Stimulated activated naive CD8-positive, alpha-beta T cell treated with anti-CD3 and anti-CD28 coated beads, Interleukin-15, Interleukin-2, amounts not matched to agents 100 U/mL and 50 U/mL, for 24 hours (primary cell): ENCODE measurements at places on chromosomes 11 and 22.

DNA sequence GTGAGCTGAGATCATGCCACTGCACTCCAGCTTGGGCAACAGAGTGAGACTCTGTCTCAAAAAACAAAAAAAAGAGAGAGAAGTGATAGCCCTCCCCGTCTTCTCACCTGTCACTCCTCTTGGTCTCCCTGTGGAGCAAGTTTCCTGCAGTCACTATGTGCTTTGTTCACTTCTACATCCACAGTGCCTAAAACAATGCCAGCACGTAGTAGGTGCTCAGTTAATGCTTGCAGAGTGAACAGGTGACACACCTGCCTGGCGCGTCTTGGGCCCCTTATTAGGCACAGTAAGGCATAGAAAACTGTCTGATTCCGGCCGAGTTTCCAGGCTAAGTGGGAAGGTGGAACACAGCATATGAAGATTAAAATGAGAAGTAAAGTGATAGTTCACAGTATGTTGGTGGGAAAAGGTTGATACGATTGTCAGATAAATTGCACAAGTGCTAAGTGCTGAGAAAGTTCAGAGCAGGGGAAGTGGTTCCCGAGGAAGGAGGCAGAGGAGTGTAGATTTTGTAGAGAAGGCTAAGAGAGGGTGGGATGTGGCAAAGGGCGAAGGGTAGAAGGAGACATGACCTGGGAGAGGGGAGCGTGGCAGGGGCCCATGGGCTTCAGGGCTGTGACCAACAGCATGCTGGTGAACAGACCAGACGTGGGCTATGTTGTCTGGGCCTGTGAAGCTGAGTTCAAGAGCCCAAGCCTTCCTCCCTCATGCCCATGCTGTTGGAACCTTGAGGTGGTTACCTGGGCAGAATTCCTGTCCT is 41.9 kb downstream of the BCR start:
- DNase-seq, result no peak

DNA sequence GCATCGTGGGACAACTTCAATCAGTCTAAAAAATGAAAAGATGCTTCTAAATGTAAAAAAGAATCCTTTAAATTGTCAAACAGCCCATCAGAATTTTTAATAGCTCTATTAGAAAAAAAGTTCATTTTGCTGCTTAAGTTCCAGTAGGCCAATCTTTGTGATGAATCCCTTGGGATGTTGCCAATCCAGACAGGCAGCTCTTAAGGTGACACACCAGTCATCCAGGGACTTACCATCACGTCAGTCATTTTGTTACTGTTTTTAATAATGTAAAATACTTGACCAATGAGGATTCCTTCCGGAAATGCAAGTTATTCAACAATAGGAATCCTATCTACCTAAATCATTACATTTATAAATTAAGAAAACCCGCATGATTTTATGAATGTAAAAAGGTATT is 47.8 kb upstream of the TMEM45B start:
- no peak for DNase-seq

DNA sequence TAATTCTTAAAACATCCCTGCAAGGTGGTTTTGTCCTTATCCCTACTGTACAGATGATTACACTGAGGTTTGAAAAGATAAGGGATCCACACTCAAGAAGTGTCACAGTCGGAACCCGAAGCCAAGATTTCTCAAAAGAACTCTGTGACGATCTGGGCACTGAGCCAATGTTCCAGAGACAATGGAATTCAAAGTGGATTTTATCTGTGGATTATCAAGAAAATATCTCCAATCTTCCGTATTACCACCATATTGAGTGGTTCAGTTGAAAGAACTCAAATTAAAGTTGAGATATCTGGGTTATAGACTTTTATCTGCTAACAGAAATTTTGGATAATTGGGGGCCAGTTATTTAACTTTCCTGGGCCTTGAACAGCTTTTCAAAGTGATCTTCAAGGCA is 100.0 kb upstream of the GRAMD1B start:
- no peak for DNase-seq

DNA sequence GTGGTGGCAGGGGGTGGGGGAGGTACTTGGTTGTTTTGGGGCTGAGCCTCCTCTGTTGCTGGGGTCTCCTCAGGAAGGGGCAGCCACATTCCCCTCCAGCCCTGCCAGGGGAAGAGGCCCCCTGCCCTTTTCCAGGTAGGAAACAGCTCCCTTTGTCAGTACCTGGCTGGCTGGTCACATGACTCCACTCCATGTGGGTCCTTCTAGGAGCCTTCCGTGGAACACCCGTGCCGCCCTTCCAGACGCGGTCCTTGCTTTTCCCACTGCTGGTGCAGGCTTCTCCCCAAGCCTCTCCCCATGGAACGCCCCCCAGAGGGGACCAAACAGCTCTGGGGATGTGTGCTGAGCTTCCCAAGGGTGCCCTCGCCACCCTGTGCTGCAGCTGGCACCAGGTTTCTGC is 19.9 kb downstream of the IFT27 start:
- DNase-seq, result no peak

DNA sequence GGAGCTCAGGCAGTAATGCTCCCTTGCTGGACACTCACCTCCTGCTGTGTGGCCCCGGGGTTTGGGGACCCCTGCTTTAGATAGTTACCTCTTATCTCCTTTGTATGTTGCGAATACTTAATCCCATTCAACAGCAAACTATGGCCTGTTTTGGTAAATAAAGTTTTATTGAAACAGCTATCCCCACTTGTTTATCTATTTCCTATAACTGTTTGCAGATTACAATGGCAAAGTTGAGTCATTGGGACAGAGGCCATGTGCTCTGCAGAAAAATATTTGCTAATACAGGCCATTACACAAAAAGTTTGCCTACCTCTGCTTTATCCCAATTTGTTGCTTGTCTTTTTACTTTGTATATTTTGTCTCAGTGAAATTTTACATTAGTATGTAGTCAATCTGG is 68.4 kb downstream of the CACNA1I start:
- DNase-seq, result no peak

- DNase-seq, result no peak
Observed at GRCh38 chr22:20578192-20578591, 70.8 kb downstream of the MED15 start.

DNA sequence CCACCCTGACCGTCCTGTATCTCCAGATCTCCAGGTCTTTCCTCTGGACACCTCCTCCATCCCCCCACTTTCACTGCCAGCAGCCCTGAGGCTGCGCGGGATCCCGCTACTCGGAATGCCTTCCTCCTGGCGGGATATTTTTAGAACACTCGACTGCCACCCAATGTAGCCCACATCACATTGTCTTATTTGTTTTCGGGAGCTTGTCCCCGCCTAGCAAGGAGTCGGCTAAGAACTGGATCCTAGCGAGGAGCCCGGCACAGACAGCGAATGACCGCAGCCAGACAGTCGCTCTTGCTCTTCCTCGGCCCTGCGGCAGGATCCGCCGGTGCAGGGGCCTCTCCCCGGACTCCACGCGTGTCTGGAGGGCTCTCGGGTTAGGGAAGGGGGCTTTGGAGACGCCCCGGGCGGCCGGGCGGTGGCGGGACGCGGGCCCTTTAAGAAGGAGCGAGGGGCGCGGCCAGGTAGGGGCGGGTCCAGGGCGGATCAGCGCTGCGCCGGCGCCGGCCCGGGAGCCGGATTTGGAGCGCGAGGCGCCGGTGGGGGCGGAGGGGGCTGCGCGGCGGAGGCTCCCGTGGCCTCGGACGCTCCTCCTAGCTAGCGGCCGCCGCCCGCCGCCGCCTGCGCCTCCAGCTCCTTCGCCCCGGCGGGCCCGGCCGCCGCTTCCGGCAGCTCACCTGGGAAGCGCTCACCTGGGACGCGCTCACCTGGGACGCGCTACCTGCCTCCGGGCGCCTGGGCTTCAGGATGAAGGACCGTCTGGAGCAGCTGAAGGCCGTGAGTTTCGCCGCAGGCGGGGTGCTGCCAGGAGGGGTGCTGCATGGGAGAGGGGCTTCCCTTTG is at the start of gene STX3:
Gene STX3 (plus strand): TSS at position 518 of the 842 bp plus-strand sequence. CDS start 230 bp downstream, at position 748.
- DNase-seq, result peak; percentile 72

- DNase-seq, result no peak
Observed at GRCh38 chr11:102633385-102634026, 8.4 kb upstream of the MMP20 start.

DNA sequence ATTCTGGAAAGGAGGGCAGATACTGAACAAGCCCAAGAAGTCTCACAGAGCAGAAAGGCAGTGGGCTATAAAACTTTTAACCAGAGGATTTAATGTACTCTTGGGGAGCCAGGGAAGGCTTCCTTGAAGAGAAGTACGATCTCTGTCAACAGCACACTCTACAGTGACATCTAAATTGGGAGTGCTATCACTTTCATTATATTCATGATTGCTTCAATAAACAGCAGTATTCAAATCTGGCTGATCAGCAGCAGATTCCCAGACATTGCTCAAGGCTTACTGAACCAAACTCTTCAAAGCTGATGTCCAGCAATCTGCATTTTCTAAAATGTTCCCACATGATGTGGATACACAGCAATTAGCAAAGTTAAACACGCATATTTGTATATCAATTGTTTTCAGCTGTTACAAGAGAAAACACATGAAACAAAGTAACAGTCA is 44.2 kb downstream of the SYTL2 start:
- DNase-seq, result no peak

DNA sequence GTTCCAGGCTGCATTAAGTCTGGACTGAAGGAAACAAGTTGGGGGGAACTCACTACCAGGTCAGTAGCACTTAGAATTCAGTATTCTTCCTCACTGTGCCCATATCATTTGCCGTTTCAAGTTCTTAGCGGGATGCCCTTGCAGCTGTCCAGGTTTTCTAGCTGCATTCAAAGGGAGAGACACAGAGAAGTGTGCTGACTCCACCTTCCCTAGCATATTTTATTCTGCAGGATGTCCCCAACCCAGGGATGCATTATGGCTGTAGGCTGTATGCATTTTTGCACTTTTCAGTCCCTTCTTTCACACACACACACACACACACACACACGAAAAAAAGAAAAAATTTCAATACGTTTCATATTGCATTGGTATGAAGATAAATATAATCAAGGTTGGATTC is 35.8 kb upstream of the MAPK1 start:
- DNase-seq, result no peak

GRCh38 chr22:32063701-32064100 is 20.6 kb downstream of the SLC5A1 start:
- DNase-seq, result no peak

DNA sequence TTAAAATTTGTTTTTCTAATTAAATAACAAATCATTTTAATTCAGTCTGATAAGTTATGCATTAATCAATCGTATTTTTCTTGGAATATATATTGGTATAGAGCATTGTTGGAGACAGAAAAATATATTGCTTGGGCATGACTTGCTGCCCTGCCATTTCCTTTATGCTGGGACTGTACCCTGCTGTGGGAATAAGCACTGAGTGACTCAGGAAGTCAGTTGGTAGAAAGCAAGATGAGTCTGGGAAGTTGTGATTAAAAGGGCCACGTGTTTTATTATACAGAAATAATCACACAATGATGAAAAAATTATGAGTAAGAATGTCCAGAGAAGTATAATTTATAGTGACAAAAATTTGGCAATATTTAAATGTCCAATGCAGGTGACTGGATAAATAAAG is 139.5 kb downstream of the KIF18A start:
- no peak for DNase-seq

DNA sequence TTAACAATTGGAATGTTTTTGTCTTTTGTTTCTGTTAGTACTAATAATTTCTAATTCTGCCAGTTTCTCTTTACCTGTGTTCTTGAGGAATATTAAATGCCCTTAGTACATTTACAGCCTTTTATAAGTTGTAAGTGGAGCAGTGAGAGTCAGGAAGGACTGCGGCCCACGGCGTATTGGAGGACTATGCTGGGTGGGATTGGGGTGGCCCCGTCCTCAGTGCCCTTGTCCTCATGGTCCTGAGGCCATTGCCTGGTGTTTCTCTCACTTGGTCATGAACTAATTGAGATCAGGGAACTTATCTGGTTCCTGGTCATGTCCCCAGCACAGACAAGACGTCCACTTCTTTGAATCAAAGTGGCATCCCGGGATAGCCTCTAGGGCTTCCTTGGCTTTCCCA is 3.3 kb downstream of the TUB start:
- no peak for DNase-seq

GRCh38 chr11:26420331-26420730 is 88.4 kb downstream of the ANO3 start:
- no peak for DNase-seq

DNA sequence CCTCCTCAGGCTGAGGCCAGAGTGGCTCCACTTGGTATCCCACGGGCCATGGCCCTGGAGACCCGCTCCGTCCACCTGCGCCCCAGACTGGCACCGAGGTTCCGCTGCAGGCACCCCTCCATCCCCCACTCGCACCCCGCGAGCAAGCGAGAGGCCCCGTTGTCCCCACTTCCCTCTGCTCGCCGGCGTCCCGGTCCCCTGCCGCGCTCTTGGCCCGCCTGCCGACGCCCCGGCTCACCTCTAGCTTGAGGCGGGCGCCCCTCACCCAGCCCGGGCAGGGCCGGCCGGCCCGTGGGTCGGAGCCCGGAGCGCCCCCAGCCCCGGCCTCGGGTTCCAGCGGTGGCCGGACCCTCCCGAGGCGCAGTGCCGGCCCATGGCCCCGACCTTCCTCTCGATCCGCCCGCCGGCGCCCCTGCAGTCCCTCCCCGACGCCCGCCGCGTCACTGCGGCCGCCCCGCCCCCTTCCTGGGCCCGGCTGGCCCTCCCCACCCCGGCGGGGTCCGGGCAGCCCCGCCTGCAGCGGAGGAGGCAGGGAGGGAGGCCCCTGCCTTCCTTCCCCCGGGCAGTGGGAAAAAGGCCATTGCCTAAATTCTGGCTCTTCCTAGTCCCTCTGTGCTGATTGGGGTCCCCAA is at the start of gene PITPNM1:
Gene PITPNM1 (minus strand): TSS at position 414 of the 632 bp plus-strand sequence. CDS start 1,183 bp downstream, outside the sequence.
- peak; percentile 90 for DNase-seq

GRCh38 chr22:24325105-24325757 is 54.6 kb downstream of the SPECC1L start:
- DNase-seq, result peak; percentile 9

- peak; percentile 61 for DNase-seq
Observed at GRCh38 chr22:43993072-43993760, 30.9 kb upstream of the PARVB start.

- no peak for DNase-seq
Observed at GRCh38 chr11:34256626-34257025, 101.2 kb downstream of the ABTB2 start.

- no peak for DNase-seq
Observed at GRCh38 chr11:12469451-12469850, 92.1 kb downstream of the PARVA start.

DNA sequence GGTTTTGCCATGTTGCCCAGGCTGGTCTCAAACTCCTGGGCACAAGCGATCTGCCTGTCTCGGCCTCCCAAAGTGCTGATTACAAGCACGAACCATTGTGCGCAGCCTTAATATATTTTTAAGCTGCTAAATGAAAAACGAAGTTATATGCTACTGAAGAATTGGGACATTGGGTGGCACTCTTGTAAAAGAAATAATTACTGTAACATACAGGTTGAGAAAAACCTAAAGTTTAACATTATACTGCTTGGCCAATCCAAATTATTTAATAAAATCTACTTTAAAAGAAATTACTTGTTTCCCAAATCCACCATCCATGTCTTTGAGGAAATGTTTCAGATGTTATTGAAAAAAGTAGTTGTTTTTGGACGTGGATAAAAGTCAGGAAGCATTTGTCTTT is 37.9 kb upstream of the ARHGAP32 start:
- no peak for DNase-seq

DNA sequence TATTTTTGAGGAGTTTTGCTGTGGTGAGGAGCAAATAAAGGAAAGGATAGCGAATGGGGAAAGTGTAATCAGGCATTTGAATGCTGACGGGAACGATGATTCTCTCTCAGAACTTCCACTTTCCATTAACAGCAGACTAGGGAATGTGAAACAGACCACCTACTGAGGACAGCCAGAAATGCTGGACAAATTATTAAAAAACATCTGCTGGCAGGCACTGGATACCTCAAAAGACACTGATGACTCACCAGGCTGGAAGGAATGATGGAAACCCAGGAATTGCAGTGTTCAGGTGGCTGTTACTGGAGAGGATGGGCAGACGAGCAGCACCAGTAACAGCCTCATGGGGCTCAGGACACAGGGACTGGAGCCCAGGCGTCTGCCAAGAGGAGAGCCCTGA is 33.4 kb downstream of the PLA2G6 start:
- no peak for DNase-seq
